ENCODE measurements at places on chromosomes 5 and 9. TPM values are rescaled to one million over a fixed set of nuclear protein-coding genes. Genes with fewer than 3 reads are reported as not detected.

GRCh38 chr5:43556857-43557542 is at the start of gene PAIP1:
Gene PAIP1 (minus strand): TSS chr5:43557077. CDS start chr5:43556846, 231 bp downstream.
- DNase-seq: peak; percentile 89

DNA sequence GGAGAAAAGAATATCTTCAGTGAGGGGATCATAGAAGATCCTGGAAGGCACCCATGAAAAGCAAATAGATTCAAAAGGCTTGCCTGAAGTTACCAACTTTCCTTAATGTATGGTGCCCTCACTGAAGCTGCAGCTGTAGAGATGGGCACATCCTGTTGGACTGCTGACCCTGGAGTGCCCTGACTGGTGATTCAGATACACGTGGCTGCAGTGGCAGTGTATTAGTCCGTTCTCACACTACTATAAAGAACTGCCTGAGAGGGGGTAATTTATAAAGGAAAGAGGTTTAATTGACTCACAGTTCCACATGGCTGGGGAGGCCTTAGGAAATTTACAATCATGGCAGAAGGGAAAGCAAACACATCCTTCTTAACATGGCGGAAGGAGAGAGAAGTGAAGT is 80.3 kb downstream of the OSMR start:
- no peak for DNase-seq

- DNase-seq: no peak
Measured at GRCh38 chr5:92838253-92838652, 742.8 kb downstream of the NR2F1-AS1 start.

DNA sequence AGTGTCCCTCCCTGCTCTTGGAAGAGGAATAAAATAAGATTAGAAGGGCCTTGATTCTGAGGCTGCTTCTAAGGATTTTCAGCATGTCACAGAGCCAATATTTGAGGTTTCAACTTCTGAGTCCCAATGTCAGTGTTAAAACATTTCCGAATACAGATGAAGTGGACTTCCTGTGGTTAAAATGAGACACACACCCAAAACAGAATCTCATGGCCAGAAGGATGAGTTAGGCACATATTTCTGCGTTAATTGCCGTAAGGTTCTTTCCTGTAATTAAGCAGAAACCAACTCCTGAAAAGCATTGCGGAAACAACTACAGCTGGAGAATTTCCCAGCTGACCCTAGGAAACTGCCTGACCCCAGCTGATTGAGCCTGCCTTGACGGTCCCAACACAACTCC is 10.4 kb upstream of the ZNF354B start:
- DNase-seq: no peak

DNA sequence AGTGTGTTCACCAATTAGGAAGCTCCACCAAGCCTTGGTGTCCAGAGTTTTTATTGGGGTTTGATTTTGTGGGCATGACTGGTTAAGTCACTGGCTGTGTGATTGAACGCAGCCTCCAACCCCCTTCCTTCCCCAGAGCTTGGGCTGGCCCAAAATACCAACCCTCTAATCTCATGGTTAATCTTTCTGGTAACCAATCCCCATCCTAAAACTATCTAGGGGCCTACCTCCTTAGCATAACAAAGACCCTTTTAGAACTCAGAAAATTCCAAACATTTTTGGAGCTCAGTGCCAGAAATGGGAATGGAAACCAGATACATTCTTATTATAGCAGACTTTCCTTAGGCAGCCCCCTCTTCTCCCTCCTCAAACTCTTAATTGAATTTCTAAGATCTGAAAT is 35.9 kb upstream of the HRH2 start:
- no peak for DNase-seq

GRCh38 chr9:14350754-14351153 is 36.8 kb upstream of the NFIB start:
- DNase-seq: no peak

DNA sequence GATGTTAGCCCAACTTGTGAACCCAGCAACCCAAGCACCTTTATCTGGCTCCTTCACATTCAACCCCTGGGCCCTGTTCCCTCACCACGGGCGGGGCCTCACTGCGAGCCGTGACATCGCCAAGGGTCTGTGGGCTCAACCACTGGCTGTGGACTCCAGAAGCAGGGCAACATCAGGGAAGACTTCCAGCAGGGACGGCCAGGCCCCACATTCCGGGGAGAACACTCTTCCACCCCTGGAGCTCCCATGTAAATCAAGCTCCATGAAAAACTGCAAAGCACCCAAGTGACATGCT is 175.3 kb downstream of the ERCC6L2 start:
- DNase-seq: no peak

DNA sequence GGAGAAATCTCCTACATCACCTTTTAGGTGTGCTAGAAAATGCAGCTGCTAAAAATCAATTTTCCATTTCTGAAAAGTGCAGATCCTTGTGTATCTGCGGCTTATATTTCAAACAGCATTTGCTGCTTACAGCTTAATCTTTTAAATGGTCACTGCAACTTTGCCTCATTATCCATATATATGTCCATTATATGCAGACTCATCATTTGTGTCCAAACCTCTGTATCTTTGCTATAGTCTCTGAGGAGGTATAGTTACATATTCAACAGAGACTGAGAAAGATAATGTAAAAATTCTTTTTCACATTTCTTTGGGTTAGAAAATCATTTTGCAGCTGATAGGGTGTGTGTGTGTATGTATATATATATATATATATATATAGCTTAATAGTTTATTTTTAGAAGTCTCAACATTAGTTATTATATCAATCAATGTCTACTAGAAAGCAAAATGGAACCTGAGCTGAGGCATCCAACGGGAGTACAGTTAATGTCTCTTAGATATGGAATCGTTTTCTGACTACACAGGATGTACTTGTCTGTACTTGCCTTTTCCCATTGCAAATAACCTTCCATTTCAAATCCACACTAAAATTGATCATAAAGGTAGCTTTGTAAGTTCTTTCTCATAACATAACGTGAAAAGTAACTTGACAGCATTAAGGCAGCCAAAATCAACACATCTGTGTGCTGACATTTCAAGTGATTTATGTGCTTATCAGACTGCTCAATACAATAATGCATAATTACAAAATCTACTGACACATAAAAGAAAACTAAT is 267.0 kb upstream of the HAPLN1 start:
- no peak for DNase-seq

- no peak for DNase-seq
Measured at GRCh38 chr5:143119291-143119769, 284.2 kb downstream of the NR3C1 start.

KLHL3 gene
- 22.3 TPM for total RNA-seq

TXNDC8 gene
- not detected for total RNA-seq

LRRC8A gene
- total RNA-seq: 20.2 TPM

TAF1L gene
- total RNA-seq: not detected

CDH9 gene
- not detected for total RNA-seq

ESM1 gene
- total RNA-seq: not detected

ADGRD2 gene
- total RNA-seq: not detected

PITX1 gene
- not detected for total RNA-seq
